Glutamatergic neuron (in vitro differentiated cells): ENCODE measurements at places on chromosomes 3 and 15.

GRCh38 chr3:170751083-170751898 lies 118.7 kb downstream of the RPL22L1 start:
- no peak for DNase-seq

DNA sequence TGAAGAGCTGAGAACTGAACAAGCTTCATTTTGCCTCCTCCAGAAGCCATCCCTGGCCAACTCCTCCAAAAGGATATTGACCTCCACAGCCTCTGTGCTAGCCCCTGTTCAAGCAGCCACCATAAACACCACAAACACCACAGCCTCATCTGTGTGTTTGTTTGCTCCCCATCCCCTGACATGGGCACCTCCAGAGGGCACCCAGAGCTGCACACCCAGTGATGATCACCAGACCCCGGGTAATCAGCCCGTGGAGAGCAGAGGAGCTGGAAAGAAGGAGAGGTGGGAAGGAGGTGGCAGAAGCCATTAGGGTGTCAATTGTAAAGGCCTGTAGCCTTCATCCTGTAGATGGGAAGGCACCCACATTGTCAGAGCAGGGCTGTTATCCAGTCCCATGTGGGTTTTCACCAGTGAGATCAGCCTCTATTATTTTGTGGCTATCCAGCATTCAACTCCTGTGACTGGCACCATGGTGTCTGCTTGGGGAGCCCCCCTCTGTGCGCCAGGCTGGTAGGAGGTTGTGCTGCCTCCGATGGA lies 6.8 kb upstream of the WNT7A start:
- DNase-seq: no peak

- DNase-seq: no peak
Observed at GRCh38 chr3:61796088-61796680, 234.8 kb downstream of the PTPRG start.

- DNase-seq: no peak
Observed at GRCh38 chr3:172357850-172358754, 90.2 kb downstream of the GHSR start.

DNA sequence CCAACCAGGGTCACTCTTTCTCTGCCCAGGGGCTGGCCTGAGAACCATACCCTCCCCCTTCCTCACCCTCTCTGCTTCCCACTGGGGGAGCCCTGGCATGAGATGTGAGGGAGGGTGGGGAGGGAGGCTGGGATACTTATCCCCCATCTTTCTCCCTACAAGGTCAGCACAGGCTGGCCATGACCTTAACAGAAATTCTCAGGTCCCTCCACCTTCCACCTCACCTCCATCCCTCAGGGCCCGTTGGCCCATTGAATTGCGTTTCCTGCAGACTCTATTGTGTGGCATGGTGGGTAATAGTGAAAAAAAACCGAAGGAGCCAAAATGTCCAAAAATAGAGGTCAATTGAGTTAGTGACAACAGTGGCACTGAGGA lies 159.5 kb downstream of the OR4M2 start:
- DNase-seq: no peak

GRCh38 chr3:196793246-196793645 lies 53.6 kb downstream of the PAK2 start:
- no peak for DNase-seq

DNA sequence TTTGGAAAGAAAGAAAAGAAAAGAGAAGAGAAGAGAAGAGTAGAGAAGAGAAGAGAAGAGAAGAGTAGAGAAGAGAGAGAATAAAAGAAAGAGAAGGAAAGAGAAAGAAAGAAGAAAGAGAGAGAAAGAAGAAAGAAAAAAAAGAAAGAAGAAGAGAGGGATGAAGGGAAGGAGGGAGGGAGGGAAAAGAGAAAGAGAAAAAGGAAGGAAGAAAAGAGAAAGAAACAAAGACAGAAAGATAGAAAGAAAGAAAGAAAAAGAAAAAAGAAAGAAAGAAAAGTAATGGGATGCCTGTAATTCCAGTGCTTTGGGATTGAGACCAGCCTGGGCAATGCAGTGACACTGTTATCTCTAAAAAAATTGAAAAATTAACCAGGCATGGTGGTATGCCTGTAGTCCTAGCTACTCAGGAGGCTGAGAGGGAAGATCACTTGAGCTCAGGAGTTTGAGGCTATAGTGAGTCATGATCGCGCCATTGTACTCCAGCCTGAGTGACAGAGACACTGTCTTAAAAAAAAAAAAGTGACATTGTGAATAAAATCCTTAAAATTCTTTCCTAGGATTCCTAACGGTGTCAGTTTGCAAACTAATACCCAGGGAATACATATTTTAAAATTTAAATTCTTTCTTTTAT lies 1.7 kb downstream of the RASL12 start:
- DNase-seq: no peak

DNA sequence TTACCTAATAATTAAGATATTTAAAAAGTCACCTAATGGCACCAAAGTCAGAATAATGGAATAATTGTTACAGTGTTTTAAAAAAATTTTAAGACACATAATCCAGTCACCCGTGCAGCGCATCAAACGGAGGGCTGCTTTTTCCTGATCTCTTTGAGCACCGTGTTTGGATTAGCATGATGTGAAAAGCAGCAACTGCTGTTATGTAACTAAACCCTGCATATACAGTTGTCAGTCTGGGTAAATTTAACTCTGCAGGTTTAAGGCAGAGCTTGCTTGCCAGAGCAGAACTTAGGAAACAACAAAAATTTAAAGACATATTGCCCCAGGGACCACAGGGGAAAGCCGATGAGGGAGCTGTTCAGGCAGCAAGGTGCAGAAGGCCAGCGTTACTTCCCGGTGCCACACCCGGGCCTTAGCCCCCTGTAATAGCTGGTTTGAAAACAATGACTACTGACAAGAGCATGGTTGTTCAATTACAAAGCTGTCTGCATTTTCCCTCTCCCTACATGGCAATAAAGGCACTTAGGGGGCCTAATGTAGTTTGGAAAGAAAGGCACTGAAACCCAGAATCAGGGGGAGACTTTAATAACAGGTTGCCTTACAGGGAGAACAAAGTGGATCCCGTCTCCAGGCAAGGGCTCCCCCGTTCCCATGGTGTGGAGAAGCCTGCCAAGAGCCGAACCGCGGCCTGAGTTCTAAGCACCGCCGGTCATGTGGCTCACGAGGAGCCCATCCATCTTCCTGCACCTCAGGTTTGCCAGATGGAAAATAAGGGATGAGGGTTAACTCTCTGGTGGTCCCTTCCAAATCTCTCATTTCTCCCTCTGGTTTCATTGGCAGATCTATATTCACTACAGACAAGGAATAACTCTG lies 32.2 kb downstream of the RORA start:
- no peak for DNase-seq

GRCh38 chr3:24261521-24261920 lies 233.1 kb downstream of the THRB start:
- DNase-seq: no peak

- DNase-seq: no peak
Observed at GRCh38 chr3:111923806-111924205, 55.0 kb upstream of the ABHD10 start.

- DNase-seq: no peak
Observed at GRCh38 chr3:54243960-54244682, 121.8 kb downstream of the CACNA2D3 start.

GRCh38 chr3:31733234-31733667 lies 200.5 kb downstream of the STT3B start:
- DNase-seq: no peak

- no peak for DNase-seq
Observed at GRCh38 chr15:52682781-52683180, 3.6 kb upstream of the ATOSA start.

- no peak for DNase-seq
Observed at GRCh38 chr15:66153549-66154415, 99.8 kb downstream of the MEGF11 start.

GRCh38 chr3:17290894-17291293 lies 406.1 kb downstream of the PLCL2 start:
- DNase-seq: no peak

DNA sequence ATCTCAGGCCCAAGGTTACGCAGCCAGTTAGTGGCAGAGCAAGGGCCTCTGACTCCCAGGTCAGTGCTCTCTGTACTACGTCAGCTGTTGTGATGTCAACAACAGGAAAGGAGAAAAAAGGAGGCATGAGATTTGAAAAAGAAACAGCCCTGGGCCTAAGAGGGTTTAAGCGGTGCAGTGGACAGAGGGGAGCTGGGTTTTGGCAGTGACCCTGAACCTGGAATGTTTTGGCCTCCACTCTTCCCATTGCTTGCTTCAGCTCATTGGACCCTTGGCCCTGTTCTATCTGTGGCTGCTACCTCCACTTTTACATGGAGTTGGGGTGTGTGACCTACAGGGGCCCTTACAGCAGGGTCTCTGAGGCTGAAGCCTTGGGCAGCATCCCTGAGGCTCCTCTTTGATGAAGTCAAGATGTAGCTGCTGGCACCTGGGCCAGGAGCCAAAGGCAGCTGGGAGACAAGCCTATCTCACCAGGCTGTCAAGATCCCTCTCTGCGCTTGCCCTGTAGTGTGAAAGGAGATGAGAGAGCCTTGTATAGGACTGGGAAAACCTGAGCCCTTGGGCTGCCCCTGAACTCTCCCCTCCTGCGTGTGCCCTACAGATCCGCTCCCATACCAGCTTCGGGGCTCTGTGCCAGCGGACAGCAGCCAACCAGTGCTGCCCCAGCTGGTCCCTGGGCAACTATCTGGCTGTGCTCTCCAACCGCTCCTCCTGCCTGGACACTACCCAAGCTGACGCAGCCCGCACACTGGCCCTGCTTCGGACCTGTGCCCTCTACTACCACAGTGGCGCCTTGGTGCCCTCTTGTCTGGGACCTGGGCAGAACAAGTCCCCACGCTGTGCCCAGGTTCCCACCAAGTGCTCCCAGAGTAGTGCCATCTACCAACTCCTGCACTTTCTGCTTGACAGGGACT lies 8.7 kb downstream of the DISP2 start:
- DNase-seq: no peak

DNA sequence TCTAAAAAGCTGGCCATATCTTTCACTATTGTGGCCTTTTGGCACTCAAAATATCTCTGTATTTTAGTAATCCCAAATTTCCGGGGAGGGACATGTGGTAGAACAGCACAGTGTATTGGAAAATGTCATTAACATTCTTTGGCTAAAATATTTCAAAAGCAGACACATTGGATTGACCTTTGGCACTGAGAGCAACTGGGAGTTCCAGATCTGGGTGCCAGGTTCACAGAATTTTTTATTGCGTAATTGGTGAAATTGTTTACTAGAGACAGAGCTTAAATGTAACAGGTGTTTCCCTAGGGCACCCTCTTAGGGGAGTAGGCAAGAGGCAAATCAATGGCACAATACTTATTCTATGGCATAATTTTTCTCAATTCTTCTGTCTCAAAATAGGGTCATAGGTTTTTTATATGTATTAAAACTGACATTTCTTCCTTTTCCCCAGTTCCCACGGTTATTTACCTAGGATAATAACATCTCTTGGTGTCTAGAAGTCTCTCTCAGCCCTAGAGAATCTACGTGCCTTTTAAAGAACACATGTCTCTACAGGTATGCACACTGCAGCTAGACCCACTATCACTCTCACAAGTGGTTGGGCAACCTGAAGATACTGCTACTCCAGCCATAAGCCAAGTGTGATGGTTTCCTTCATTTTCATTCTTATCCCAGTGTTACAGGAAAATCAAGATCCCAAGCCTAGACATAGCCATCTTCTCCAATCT lies 10.6 kb downstream of the RBMS3 start:
- DNase-seq: no peak

DNA sequence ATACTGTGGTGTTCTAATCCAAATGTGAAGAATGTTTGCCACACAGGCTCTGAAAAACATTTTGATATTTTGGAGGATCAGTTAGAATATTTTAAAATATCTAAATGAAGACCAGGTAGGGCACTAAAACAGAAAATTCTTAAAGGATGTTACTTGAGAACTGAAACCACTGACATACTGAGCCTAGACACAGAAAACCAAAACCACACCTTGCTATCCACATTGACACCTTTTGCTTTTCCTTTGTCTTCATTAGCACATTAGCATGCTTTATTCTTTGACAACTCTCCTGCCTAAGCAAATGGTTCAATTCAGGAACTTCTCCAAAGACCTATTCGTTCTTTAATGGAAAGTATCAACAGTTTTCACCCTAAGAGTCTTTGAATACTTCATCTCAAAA lies 835.9 kb upstream of the GRM7 start:
- DNase-seq: no peak

DNA sequence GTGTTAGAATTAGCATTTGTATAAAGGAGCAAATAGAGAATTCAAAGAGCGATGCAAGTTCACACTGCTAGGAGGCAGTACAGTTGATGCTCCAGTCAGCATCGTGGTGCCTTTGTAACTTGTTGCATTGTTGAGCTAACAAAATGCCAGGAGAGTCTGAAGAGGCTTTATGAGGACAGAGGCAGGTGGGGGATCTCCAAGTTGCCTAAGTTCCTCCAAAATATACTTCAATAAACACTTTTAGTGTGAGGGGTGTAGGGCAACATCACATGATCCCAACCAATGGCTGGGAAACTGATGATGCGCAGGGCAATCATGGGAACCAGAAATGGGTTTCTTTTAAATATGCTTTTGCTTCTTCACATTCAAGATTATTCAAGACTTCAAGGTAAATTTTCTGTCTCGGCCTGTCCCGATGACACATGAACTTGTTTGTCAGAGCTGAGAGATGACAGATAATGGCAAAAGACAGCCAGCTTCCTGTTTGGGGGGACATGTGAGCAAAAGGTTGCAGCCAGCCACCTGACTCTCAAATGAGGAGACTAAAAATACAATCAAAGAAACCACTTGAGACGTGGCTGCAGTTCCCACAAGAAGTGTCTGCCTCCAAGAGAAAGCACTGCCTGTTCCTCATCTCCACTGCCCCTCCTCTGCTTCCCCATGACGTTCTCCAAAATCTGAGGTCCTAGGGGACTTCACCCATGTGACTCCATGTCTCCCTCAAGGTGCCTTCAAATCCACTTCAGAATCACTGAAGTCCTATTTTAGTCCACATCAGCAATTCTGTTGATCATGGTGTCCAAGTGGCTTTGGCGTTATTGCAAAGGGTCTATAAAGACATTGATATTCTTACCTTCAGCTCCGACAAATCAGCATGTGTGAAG lies 39.3 kb downstream of the KLHL6 start:
- no peak for DNase-seq

DNA sequence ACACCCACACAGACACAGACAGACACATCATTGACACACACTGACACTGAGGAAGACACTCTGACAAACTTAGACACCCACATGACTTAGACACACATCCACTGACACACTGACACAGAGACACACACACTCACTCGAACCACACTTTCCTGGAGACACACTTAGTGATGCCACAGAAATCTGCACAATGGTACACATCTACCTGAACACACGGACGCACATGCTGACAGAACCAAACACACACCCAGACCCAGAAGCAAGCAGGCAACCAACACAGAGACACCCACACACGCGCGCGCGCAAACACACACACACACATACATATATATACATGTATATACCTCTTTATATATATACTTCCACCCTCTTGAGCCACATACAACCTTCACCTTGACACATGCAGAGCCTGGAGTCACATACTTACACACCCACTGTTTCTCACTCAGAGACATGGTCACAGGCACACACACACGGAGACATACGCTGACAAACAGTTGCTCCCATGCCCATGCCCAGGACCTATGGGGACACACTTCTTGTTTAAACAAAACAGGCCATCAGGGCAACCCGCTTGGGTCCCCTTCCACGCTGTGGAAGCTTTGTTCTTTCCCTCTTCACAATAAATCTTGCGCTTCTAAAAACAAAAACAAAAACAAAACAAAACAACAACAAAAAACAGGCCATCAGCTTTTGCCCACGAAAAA lies 913 bp upstream of the SCN5A start:
- no peak for DNase-seq
